ENCODE measurements at places on chromosomes 4 and X.

DNA sequence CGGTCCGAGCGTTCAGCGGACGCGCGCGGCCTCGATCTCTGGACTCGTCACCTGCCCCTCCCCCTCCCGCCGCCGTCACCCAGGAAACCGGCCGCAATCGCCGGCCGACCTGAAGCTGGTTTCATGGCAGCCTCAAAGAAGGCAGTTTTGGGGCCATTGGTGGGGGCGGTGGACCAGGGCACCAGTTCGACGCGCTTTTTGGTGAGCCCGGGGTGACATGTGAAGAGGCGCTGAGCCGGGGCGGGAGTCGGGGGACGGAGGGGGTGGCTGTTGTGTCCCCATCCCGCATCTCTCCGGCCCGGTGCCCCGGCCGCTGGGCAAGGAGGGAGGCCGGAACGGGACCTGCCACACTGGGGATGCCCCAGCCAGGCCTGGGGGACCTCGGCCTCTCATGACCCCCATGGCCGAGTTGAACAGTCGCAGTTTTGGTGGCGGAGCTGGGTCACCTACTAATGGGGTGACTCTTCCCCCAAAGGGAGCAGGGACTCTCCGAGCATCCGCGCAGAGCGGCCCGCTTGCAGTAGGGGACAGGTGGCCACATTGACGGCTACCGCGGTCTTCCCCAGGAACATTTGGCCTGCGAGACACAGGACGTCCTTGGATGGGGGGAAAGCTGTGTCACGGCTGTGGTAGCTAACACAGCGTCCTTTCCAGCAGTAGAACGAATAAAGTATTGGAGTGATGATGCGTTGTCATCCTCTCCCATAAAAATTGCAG is at the start of gene GK:
TSS of gene GK (plus strand) at position 9 of the 717 bp plus-strand sequence. CDS start at position 124, 115 bp downstream.
- no peak for DNase-seq

GRCh38 chr4:7132730-7133582 is 59.4 kb upstream of the SORCS2 start:
- DNase-seq: no peak

DNA sequence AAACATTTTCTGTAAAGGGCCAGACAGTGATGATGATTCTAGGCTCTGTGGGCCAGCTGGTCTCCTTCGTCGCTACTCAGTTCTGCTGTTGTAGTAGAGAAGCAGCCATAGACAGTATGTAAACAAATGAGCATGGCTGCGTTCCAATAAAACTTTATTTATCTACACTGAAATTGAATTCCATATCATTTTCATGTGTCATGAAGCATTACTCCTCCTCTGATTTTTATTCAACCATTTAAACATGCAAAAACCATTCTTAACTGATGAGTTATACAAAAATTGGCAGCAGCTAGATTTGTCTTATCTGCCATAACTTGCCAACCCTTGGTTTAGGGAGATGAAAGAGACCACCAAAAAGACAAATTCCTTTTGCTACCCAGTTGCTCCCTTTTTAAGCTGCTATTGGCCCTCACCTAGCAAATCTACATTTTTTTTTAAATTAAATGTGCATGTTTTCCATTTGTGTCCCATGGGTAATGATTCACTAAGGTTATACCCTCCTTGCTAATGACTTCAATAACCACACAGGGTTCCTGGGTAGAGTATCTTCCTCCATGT is 309.9 kb downstream of the DHX15 start:
- DNase-seq: no peak

GRCh38 chrX:119758731-119759247 is 401 bp downstream of the SOWAHD start:
- peak; percentile 50 for DNase-seq

GRCh38 chr4:10082047-10082446 is 34.6 kb downstream of the WDR1 start:
- DNase-seq: no peak

GRCh38 chr4:113659127-113659526 is 102.4 kb downstream of the CAMK2D start:
- DNase-seq: no peak

- no peak for DNase-seq
These were observed 101.2 kb downstream of the FAM13A start for GRCh38 chr4:88955580-88956380.

GRCh38 chr4:151658959-151659600 is 101.7 kb downstream of the GATB start:
- DNase-seq: no peak

DNA sequence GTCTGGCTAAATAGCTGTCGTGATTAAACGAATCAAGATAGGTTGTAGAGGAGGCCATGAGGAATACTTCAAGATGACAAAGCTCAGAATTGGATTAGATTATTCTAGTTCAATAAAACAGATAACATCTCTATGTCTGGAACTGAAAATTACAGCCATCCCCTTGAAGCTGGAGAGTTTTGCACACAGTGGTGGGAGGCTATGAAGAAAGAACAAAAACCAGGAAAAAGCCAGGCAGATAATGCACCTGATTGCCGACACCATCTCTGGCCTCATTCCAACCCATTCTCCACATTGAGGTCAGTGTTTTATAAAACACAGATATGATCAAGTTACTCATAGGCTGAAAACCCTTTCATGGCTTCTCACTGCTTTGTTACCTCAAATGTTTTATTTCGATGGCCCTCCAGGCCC is 188.3 kb downstream of the RASL11B start:
- no peak for DNase-seq

- DNase-seq: no peak
These were observed 10.3 kb upstream of the CENPU start for GRCh38 chr4:184744236-184744635.

- DNase-seq: no peak
These were observed 1.1 kb downstream of the NAA10 start for GRCh38 chrX:153933748-153934147.

DNA sequence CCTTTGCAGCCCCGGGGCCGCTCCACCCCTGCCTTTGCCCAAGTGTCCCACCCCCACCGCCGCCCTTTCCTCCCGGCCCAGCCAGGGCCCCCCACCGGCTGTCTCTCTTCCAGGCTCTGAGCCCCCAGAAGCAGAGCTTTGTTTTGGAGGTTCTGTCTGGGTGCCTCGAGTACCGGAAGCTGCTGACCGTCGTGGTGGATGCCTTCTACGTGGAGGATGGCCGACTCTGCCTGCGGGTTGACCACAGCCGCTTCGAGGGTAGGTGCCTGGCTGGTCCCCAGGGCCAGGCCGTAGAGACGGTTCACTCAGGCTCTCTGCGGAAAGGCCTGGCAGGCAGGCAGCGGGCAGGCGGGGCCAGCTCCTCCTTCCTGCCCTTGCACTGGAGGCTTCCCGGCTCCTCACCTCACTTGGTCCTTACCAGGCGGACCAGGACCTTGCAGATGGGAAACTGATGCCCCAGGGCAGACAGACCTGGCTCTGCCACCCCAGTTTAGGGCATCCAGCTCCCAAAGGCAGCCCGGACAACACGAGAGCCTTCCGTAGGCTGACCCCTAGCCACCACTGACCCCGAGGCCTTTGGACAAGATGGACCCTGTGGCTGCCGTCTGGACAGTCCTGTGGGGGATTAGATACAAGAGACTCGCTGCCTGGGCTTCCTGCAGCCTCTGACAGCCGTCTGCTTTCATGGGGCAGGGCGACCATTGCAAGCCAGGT is 18.2 kb downstream of the CFAP99 start:
- DNase-seq: no peak

DNA sequence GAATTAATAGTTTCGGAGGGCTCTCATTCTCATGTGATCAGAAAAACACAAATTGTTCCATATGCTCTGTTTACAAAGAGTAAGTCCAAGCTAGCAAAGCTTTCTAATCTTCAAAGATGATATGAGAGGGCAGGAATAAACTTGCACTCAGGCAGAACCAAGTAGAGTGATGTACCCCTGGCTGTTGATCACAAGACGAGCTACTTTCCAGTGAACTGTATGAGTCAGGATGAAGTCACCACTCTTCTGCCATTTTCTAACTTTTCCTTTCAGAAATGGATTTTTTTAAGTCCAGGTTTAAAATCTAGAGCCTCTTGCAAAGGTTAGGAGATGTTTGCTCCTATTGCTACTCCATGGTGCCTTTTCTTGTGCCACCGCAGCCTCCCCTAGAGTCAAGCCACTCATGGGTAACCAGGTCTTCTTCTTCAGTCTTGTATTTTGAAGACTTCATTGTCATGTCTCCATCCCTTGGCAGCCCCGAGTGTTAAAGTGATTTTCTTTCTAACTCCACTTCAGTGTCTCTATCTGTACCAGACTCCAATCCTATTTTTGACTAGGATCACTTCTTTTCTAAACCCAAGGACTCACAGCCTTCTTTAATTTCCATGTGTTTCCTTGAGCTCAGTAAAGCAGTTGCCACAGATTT is 171.9 kb upstream of the GALNT7 start:
- DNase-seq: no peak

- no peak for DNase-seq
These were observed 4.0 kb upstream of the TMEM156 start for GRCh38 chr4:39036172-39036571.

- no peak for DNase-seq
These were observed 261.6 kb downstream of the ANK2 start for GRCh38 chr4:113311047-113311446.

DNA sequence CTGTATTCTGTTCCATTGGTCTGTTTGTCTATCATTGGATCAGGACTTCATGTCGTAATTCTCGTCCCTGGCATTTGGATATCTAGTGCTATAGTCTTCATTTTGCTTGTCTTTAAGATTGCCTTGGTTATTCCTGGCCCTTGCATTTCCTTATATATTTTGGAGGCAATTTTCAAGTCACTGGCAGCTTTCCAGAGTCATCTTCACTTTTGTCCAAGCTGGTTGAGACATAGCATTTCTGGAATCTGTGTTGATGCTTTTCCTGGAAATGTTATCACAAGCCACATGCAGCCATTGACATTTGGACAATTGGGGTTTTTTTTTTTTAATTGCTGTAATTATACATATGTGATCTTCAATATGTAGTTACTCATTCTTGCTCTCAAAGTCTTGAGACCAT is 45.2 kb upstream of the HGFAC start:
- DNase-seq: no peak

DNA sequence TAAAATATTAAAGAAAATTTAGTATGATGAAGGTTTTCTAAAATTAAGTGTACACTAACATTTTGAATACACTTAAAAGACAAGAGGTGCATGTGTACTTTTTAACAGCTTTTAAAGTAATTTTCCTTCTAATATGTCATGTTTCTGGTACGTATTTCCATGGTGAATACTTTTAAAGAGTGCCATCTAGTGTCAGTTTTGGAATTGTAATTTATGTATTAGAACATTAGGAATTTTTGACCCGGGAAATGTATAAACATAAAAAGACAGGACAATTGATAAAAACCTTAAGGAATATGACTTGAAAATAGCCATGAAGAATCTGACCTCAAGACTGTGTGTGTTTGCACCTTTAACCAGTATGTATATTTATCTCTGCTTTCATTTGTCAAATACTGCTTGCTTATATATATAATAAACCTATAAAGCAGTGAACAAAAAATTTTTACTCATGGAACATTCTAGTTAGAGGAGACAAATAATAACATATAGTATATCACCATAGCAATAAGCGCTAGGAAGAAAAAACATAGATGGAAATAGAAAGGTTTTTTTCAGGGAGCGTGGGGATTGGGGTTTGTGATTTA is 7.2 kb downstream of the GSTCD start:
- DNase-seq: no peak

GRCh38 chr4:99759346-99759984 is 57.2 kb upstream of the DAPP1 start:
- no peak for DNase-seq

- peak; percentile 57 for DNase-seq
These were observed 324.4 kb downstream of the FAT4 start for GRCh38 chr4:125639182-125639621.

- no peak for DNase-seq
These were observed 2.0 kb downstream of the C4orf51 start for GRCh38 chr4:145681956-145682355.

DNA sequence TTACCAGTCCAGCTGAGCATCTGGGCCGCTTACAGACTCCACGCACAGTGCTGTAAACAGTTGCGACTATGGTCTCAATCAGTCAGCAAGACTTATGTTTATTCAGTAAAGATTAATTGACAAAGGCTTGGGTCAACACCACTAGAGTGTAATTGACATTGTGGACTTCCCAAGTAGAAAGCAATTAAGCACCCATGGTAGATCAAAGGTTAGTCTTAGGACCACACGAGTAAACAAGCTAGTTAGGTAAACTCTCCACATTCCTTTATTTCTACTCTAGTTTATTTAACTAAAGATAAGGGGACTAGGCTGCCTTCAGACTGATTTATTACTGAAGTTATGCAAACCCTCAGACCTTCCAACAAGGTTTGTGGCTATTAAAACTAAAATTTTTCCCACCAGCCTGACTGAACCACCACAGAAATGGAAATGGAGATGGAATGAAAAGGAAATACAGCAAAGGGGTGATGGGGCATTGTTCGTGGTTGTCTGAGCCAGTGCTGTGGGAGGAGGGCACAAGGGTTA is 44.2 kb downstream of the MTHFD2L start:
- DNase-seq: no peak

- DNase-seq: peak; percentile 78
These were observed 8.1 kb downstream of the ETDB start for GRCh38 chrX:135112096-135112729.

- DNase-seq: no peak
These were observed 144.8 kb upstream of the SLIT2 start for GRCh38 chr4:20106921-20107320.

DNA sequence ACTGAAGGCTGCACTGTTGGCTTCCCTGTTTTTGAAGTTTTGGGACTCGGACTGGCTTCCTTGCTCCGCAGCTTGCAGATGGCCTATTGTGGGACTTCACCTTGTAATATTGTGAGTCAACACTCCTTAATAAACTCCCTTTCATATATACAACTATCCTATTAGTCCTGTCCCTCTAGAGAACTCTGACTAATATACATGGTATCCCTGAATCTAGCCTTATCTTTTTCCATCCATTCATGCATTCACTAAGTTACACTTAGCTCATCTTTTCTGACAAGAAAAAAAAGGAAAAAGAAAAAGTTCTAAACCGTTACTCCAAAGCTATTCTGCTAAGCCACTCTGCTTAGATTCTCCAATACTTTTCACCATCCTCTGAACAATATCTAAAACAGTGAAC is 1260.2 kb upstream of the PCDH7 start:
- DNase-seq: no peak

- DNase-seq: no peak
These were observed 67.4 kb upstream of the HELT start for GRCh38 chr4:184950926-184951325.

DNA sequence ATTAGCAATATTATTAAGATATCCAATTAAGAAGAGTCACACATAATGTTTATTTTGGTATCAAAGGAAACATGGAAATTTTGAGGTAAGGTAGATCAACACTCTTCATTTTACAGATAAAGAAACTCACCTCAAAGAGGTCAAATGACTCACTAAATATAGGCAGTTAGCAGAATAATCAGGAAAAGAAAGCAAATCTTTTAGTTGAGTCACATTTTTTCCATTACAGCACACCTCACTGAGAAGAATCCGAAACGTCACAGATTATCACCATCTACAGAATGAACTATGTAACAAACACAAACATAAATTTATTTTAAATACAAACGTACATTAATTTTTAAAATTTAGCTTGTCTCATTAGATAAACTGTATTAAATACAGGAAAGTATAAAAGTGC is 70.1 kb downstream of the TMEM47 start:
- DNase-seq: no peak
